NCI-H526 treated with DMSO at 0.1 percent for 48 hours (cell line): ENCODE measurements at places on chromosomes 5 and 9.
A peak's percentile ranks its signal among the peaks of the same experiment; 100 is the strongest.

DNA sequence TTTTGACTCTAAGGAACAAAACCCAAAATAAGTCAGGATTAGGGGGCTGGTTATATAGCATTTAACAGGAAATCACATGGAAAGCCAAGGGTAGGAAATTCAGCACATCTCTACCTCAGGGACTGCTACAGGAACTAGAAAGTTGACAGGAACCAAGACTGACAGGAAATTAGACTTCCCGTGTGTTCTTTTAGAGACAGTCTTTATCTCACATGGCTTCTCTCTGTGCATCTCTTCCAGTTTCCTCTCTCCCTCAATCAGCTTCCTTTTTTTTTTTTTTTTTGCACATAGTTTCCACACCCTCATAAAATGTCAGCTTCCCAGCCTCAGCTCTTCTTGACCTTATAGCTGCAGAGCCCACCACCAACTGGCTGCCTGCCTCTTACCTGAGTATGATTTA lies 4.8 kb downstream of the RECK start:
- no peak for DNase-seq

DNA sequence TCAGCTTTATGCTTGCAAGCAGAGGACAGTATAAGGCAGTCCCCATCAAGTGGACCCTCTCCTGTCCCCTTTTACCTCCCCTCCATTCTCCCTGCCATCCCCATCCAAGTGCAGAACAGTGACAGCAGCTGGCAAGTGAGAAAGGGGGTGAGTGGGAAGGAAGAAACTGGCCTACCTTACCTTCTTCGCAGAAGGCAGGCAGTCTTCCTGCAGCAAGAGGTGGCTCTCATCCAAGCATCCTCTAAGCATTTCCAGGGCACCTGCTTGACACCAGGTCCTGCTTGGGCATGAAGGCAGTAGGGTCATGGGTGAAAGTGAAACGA lies 77.3 kb upstream of the SH3PXD2B start:
- no peak for DNase-seq

DNA sequence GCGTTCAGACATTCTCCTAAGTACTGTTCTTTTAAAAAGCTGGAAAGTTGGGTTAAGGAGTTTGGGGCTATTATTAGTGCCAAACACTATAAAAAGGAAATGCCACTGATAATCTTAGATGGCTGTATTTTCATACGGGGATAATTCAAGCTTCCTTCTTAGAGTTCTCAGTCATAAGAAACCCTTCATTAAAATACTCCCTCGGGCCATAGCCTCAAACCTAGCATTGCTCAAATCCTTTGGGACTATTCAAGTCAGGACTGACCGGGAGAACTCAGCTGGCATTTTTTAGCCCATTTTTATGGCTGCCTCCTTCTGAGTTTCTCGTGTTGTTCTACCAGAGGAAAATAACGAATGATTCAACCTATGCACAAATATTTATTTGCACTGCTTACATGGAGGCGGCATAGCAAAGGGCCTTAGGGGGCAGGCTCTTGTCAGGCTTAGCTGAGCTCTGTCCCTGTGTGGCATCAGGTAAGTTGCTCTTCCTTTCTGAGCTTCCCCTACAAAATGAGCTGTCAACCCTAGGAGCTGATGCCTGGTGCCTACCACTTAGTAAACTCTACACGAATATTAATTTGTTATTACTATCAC lies 33.5 kb upstream of the ADAM19 start:
- DNase-seq = no peak

- DNase-seq = no peak
Measured at GRCh38 chr9:95771556-95772246, 103.8 kb upstream of the ERCC6L2 start.

- no peak for DNase-seq
Measured at GRCh38 chr5:61023131-61023530, 78.1 kb downstream of the NDUFAF2 start.

DNA sequence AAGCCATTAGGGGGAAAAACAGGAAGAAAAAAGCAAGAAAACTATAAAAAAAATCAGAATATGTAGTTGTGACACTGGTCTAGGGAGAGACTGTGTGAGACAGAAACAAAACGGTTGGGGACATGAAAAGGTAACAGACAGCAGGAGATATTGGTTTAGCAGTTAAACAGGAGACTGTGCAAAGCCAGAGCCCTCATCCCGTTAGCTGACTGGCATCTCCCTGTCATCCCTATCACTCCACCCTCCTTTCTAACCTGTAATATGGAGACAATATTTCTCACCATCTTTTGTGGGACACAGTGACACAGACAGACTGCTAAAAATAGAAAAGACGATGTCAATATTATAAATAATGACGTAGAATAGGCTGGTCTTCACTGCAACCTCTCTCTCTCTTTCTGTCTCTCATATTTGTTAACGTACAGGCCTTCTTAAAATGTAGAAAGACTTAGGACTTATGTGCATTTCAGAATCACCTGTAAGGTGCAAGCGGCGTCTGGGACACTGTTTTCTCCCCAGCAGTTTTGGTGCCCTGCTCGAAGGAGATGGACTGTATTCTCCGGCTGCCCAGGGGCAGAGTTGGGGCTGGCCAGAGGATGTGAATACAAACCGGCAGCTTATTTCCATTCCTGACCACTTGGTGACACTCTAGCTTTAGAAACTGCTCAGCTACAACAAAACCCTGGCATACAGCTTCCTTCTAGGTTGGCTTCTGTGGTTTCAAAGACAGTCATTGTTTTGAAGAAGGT lies 190.6 kb downstream of the MAT2B start:
- DNase-seq = no peak

DNA sequence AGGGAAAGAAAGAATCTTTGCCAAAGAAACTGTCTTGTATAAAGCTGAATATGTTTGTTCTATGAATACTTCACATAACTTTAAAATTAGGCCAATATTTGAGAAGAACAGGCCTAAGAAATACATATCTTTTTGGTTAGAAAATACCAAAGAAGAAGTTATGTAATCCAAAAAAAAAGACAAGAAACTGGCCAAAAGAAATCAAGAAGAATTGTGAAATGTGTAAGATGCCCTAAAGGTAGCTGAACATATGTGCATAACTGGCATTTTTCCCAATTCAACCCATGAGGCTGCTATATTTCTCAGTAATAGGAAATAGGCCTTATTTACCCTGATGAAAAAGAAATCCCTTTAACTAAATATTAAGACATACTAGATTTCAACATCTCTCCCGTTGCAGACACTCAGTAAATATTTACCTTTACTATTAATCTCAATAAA lies 290.0 kb downstream of the CETN3 start:
- DNase-seq = no peak

DNA sequence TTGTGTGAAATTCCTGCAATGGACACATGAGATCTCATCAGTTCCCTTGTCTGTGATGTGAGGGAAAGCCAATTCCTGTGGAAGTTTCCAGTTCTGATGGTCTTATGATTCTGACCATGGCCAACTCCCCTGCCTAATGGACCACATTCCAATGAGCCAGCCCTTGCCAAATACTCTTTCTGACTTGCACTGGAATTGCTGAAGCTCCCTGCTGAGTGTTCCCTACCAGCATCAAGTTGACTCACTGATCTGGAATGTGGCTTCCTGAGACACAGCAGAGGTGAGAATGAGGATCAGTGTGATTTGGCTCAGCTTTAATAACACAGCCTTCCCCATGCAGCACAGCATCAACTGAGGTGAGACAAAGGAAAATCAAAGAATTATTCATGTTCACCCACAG lies 427.8 kb downstream of the KDM4C start:
- no peak for DNase-seq

GRCh38 chr9:28650327-28650726 lies 1077.0 kb upstream of the C9orf72 start:
- no peak for DNase-seq

DNA sequence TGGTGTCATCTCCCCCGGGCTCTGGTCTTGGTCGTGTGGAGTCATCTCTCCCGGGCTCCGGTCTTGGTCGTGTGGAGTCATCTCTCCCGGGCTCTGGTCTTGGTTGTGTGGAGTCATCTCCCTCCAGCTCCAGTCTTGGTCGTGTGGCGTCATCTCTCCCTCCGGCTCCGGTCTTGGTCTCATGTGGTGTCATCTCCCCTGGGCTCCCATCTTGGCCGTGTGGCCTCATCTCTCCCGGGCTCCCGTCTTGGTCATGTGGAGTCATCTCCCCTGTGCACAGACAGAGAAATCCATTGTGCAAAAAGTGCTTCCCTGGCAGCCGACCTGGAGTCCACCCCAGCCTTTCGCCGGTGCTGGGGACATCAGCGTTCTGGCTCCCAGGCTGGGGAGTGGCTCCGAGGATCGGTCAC lies 91.1 kb upstream of the CACNA1B start:
- no peak for DNase-seq

GRCh38 chr5:76692274-76692540 lies 23.7 kb upstream of the F2R start:
- no peak for DNase-seq

GRCh38 chr9:37997636-37998374 lies 71.2 kb downstream of the SHB start:
- no peak for DNase-seq

- no peak for DNase-seq
Measured at GRCh38 chr9:18887546-18887945, 145.5 kb downstream of the SAXO1 start.

- DNase-seq = no peak
Measured at GRCh38 chr5:92106808-92107207, 723.7 kb upstream of the ARRDC3 start.

- DNase-seq = no peak
Measured at GRCh38 chr5:159576902-159577301, 246.6 kb upstream of the IL12B start.

DNA sequence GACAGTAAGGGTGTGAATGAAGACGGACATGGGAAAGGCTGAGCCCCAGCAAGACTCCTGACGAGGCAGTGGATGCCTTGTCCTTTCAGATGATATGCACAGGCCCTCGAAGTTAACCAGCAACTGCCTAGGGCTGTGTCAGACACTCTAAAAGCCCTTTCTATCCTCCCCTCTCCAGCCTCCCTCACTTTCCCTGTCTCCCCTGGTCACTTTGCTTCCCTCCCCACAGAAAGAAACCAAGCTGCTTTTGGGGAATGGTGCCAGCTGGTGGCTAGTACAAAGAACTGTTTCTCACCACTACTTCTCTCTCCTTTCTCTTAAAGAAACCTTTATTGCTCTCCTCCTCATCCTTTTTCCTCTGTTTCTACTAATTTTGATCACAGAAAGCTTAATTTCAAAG lies 21.4 kb downstream of the LHFPL2 start:
- no peak for DNase-seq

DNA sequence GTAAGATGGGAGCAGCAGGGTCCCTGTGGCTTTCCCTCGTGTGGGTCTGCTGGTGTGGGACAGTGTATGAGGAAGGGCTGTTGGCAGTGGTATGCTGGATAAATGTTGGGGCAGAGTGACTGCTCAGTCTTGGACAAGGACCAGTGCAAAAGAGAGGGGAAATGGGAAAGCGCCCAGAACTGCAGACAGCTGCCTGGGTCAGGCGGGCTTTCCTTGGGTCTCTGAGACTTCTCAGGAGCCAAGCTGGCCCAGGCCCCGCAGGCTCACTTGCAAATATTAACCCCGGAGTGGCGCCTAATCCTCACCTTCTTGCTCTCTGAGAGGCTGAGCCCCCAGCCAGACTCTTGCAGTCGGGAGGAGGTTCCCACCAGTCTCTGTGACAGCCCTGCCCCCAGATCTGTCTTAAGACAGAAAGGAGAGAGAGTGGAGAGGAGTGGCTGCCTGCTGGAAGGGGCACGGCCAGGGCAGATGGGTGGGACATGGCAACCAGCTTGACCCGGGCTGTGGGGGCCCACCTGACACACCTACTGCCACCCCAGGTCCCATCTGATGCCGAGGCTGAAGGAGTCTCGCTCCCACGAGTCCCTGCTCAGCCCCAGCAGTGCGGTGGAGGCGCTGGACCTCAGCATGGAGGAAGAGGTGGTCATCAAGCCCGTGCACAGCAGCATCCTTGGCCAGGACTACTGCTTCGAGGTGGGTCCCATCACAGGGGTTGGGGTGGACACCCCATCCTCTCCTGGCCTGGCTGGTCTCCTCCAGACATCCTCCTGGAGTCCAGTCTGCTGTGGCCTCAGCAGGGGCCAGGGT lies 105.2 kb downstream of the DAB2IP start:
- DNase-seq = no peak

DNA sequence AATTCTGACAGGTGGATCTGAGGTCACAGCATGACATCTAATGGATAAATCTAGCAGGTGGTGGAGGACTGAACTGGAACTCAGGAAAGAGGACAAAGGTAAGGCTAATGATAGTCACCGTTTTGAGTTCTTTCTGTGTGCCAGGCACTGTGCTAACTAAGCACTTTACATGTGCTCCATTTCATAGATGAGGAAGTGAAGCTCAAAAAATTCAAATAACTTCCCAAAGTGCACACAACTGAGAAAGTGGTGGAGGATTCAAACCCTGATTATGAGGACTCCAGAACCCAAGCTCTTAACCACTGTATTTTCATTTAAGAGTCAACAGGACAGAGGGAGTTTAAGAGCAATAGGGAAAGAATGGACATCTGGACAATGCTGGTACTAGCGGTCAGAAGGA lies 7.1 kb upstream of the DELE1 start:
- no peak for DNase-seq

DNA sequence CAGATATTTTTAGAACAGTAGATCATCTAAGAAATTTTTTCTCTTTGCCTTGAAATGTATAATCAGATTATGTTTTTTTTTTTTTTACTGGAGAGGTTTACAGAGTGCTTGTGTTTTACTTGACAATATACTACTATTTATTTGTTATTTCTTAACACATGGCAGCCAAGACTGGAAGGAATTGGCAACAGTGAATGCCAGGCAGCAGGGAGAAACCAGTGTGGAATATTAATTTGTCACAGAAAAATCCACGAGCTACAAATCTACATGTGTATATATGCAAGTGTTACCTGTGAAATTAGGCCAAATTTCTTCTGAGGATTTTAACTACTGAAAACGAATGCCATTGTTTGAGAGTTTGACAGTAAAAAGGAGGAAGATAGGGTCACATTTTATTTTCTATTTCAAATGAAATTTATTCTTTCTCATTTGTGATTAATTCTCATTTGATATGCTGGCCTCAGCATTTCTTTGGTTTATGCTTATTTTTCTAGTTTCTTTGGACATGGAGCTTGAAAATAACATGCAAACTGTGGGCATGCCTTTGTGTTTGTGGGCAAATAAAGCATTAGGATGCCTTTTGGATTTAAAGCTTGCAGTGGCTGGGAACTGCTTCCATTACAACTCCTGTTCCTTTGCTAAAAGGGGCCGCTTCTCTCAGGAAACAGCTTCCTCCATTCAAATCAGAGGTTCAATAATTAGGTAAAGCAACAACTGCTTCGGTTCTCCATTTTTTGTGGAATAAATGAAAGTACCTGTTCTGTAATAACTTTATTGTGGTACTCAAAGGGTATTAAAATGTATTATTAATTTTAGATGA lies 39.0 kb upstream of the ZFYVE16 start:
- peak; percentile 38 for DNase-seq

- no peak for DNase-seq
Measured at GRCh38 chr9:108786901-108787689, 68.7 kb downstream of the ACTL7B start.

DNA sequence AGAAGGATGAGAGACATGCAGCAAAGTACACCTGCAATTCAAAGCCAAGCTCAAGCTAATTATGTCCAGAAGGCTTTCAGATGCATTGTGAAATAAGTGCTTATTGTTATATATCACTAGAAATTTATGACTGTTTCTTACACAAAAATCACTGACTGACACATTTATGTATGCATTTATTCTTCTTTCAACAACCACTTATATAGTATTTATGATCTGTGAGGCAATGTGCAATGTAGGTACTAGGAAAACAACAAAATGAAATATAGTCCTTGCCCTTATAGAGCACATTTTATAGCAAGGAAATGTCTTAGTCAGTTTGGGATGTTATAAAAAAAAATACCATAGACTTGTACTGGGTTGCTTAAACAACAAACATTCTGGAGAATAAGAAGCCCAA lies 167.6 kb downstream of the YIPF5 start:
- DNase-seq = no peak

- no peak for DNase-seq
Measured at GRCh38 chr5:82408033-82408432, 129.9 kb upstream of the RPS23 start.
